ENCODE measurements at places on chromosomes 4 and X.

DNA sequence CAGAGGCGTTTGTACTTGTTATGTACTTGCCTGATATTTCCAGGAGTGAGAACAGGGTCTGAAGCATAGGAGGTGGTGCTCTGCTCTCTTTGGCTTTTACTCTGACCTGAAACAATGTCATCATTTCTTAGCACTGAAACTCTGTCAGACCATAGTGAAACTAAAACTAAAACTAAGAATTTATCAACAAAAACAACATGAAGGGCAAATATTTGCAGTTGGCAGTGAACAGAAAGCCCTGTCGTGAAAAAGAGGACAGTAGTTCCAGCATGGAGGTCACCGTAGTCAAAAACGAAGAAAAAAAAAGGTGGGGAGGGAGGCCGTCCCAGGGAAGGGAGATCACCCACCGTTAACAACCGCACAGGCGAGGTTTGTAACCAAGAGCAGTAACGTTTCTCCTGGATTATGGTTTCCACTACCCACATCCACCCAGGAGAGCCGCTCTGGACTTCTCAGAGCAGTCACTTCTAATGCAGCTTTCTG lies 97.5 kb downstream of the ANK2 start:
- no peak for DNase-seq

GRCh38 chr4:20353646-20354045 lies 101.9 kb downstream of the SLIT2 start:
- no peak for DNase-seq

DNA sequence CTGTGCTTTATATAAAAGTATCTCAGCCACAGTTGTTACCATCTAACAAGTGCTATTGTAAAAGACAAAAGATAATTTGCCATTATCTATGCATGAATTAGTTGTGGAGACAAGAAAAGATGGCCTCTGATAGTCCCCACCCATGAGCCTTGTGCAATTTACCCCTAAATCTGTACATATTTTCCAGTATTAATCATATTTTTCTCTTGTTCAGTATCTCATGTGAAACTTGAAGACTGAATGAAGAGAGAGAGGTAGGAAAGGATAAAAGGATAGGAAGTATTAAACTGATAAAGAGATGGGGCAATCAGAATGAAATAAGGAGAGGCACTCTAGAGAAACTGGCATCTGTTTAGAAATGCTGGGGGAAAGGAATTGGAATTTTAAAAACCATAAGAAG lies 3.7 kb downstream of the MYOZ2 start:
- DNase-seq, result no peak

- no peak for DNase-seq
Measured at GRCh38 chr4:177282284-177282835, 27.3 kb upstream of the NEIL3 start.

DNA sequence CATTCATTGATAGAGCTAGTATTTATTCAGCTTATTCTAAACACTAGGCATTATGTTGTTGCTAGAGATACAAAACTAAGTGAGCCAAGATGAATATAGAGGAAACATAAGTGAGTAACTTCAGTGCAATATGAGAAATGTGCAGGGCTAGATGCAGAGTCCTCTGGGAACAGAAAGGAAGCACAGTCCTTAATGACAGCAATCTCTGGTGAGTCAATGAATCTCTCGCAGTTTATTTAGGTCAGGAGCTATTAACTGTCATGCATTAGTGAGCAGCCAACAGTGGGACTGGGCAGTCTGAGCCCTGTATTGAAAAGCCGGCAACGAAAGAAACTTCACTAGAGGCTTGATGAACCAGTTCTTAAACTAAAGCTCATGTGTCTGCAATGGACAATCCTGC lies 598.1 kb upstream of the MAGEB2 start:
- no peak for DNase-seq

DNA sequence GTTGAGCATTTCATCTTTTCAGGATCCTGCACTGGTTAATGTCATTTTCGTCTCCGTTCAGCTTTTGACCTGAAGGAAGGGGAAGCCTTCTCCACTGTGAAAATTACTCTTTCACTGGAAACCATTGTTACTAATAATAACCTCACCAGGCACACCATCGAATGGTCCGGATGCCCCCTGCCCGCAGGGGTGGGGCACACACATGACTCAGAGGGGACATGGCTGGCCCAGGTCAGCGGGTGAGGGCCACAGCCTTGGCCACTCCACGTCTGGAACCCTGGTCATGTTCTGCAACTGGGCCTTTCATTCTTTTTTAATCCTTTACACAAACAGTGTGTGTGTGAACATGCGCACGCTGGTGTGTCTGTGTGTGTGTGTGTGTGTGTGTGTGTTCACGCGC lies 191.8 kb downstream of the BCOR start:
- no peak for DNase-seq
